ENCODE measurements at places on chromosomes 2 and 18.

DNA sequence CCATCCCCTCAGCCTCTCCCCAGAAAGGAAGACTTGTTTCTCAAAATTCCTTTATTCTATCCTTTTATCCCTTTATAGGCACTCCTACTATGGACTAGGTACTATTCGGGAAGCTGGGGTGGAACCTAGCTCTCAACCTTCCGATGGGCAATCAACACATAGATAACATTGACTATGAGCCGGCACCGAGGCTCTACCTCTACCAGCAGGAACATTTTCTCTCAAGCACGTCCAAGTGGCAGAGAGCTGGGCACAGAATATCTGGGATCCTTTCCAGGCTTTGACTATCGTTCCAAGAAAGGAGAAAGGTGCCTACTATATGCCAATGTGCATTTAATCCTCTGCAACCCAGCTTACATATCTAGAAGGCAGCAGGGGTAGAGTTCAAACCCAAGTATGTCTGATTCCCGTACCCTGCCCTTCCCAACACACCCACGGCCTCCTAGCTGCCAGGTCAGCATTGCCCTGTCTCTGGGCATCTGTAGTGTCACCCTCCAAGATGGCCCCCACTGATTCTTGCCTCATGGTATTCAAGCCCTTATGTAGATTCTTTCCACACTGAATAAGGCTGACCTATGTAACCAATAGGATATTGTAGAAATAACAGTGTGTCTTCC, 28.3 kb downstream of the TNS1 start:
- DNase-seq = no peak

DNA sequence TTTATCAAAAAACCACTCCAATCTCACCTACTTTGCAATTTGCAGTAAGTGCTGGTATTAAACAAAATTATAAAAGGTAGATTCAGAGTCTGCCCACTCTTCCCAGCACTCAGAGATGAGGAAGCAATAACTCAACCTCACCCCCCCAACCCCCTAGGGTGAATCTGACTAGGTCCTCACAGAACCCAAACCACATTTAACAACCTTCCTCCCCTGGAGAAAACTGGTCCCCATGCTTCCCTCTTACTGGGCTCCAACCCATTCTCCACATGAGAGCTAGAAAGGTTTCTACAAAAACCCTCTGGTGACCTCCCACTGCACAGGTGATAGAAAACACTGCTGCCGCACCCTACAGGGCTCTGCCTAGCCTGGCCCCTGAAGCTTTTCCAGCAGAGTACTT, 40.5 kb upstream of the BMP10 start:
- no peak for DNase-seq

DNA sequence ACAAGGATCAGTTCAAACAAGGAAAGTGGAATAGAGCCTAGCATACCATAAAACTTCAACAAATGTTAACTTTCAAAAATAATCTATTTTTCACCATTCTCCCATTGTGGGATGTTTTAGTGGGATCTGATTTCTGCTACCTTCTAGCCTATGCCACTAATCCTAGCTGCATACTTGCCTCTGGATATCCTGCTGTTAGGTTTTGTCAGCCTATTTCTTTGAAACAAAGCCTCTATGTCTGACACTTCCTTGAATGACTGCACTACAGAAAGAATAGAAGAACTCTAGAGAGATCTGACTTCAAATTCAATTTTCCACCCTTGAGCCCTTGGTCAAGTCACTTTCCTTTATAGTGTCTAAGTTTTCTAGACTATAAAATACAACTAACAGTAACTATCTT, 291.5 kb downstream of the PTH2R start:
- DNase-seq = no peak

DNA sequence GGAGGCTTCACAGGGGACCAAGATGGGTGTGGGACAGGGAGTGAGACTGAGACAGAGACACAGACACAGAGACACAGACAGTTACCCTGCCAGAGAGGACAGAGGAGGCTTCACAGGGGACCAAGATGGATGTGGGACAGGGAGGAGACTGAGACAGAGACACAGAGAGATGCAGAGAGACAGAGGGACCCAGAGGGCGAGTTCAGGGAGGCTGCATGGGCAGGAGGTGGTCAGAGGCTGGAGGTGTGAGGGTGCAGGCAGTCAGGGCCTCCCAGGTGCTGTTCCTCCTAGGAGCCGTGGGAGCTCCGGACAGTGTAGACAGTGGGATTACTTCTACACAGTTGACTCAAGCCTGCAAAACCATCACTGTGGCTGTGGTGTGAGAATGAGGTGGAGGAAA, 206.2 kb upstream of the PXDN start:
- no peak for DNase-seq

DNA sequence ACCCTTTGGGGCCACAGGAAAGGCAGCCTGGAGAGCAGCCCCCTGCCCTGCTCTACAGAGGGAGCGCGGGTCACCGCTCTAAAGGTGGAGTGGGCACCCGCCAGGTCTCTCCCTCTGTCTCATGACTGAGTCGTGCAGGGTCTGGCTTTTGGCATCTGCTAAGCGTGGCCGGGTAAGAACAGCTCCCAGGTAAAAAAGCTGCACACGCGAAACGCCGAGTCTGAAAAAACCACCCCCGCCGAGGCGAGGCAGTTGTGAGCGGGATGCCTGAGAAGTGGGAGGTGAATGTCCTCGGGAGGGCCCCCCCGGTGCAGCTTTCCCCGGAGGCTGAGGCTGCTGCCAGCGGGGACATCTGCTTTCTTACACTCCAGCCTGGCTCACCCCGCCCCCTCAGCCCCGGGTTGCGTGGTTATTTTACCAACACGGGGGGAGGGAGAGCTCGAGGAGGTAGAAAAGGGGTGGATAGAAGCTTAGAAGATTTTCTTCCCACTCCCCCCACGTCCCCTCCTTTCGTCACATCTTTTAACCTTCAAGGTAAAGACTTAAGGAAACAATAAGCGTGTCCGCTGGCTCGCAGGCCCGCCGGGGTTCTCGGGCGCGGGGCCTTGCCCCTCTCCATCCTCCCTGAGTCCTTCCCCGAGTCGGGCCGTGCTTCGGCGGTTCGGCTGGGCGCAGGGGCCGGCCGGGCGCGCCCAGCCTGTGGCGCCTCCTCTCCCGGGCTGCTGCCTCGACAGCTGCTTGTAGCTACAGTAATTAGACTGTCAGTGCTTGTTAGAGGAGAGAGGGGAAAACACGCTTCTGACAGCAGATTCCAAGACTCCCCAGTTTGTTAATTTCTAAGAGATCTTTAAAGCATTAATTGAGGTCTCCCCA, 70.6 kb upstream of the PSMD14 start:
- peak; percentile 85 for DNase-seq

DNA sequence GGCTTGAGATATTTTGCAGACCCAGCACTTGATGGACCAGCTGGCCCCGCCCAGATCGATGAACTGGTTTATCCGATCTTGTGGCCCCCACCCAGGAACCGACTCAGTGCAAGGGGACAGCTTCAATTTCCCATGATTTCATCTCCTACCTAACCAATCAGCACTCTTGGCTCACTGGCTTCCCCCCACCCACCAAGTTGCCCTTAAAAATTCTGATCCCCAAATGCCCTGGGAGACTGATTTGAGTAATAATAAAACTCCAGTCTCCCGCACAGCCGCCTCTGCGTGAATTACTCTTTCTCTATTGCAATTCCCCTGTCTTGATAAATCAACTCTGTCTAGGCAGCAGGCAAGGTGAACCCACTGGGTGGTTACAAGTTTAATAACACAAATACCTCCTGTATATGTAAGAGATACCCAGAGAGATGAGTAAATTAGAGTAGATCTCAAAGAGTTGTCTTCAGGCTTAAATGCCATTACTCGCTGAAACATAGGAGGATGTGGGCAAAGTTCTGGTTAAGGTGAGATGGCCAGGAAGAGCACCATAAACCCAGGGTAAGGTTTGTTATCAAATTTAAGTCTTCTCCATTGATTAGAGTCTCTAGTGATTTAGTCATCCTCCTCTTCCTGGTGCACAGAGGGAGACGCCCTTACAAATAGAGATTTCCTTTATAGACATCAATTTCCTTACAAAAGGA, 222.8 kb downstream of the ARL4C start:
- DNase-seq = no peak

DNA sequence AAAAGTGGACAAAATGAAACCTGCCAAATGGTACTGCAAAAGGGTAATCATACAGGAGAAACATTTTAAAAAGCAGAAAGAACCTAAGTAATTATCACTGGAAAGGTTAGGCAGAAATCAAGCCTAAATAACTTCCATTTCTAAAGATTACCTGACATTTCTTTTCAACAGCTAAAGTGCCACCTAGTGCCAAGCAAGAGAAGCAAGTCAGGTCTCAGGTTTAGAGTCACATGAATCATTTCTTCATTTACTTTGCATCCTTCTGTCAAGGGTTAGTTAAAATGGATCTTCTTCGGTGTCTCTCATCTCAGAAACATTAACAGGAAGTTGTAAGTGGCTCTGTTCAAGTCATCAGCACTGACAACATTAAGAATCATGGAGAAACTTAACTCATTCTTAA, 90.3 kb downstream of the AKAIN1 start:
- DNase-seq = no peak

GRCh38 chr2:102336502-102336945, 19.1 kb upstream of the IL18R1 start:
- no peak for DNase-seq

DNA sequence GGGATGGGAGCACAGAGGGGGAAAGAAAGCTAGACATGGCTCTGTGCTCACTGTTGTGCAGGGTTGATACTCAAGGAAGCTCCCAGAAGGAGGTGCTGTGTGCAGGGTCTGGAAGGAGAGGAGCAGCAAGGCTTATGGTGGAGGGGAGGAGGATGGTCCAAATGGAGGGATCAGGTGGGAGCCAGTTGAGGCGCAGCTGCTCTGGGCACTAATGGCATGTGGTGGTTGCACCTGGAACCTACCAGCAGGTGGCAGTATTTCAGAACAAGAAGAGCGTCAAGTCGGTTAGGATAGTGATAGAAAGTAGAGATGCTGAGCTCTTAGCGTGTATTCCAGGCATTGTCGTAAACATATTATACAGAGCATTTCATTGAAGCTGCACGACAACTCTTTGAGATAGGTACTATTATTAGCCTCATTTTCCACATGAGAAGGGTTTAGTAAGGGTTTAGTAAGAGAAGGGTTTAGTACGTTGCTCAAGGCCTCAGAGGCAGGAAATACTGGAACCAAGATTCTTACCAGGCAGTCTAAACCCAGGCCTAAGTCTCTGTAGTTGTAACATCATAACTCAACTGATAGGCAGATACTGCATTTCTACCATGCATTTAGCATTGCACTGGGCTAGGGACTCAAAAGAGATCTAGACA, 223.7 kb downstream of the CYP26B1 start:
- DNase-seq = no peak

GRCh38 chr2:239349453-239350135, 51.2 kb downstream of the HDAC4 start:
- DNase-seq = no peak

GRCh38 chr2:222242532-222242931, 56.3 kb downstream of the PAX3 start:
- no peak for DNase-seq

GRCh38 chr2:47345590-47345924, 57.4 kb upstream of the MSH2 start:
- no peak for DNase-seq

- no peak for DNase-seq
These were observed 2.0 kb upstream of the HK2 start for GRCh38 chr2:74831693-74832530.

DNA sequence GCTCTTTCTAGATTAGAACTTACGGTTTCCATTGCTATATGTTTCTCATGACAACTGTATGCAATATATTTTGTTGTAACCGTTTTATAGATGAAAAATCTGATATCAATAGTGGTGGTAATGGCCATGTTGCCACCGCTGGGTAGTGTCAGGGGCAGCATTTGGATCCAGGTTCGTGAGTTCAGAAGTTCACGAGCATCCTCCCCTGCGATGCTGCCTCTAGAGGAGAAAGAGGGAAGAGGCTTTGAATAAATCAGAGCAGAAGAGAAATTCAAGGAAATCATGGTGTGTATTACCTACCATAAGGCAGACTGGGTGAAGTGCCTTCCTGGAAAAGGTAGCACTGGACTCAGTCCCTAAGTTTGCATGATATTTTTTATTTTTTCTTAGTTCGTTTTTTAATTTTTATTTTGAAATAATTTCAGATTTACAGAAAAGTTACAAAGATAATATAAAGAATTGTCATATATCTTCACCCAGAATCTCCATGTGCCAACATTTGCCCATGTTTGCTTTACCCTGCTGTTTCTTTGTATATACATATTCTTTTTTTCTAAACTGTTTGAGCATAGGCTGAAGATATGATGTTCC, 3.3 kb upstream of the ZBTB7C start:
- DNase-seq = no peak

DNA sequence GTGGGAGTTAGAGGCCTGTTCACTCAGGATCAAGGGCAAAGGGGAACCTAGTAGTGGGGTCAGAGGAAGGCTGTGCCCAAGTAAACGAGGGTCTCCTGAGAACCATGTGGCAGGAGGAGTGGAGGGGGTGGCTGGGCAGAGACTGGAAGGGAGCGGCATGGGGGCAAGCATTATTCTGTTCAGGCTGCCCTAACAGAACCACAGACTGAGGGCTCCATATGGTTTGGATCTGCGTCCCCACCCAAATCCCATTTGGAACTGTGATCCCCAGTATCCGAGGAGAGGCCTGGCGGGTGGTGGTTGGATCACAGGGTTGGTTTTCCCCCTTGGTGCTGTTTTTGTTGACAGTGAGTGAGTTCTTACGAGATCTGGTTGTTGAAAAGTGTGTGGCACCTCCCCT, 287.0 kb downstream of the PHLPP1 start:
- DNase-seq = no peak

DNA sequence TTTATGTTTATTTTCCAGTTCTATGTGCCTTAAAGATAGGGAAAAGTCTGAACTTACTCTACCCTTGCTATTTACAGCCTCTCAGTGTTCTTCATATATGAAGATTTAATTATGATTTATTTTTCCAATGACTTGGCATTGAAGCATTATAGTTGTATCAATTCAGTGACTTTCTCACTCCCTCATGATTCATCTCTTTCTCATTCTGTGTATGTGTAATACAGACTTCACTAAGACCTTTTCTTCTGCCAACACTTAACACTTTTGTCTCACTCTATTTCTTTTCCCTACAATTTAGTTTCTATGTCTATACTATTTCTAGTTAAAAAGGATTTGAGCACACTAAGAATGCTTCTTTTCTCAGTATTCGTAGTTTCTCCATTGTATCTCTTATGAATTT, 1470.3 kb upstream of the ACVR2A start:
- no peak for DNase-seq

DNA sequence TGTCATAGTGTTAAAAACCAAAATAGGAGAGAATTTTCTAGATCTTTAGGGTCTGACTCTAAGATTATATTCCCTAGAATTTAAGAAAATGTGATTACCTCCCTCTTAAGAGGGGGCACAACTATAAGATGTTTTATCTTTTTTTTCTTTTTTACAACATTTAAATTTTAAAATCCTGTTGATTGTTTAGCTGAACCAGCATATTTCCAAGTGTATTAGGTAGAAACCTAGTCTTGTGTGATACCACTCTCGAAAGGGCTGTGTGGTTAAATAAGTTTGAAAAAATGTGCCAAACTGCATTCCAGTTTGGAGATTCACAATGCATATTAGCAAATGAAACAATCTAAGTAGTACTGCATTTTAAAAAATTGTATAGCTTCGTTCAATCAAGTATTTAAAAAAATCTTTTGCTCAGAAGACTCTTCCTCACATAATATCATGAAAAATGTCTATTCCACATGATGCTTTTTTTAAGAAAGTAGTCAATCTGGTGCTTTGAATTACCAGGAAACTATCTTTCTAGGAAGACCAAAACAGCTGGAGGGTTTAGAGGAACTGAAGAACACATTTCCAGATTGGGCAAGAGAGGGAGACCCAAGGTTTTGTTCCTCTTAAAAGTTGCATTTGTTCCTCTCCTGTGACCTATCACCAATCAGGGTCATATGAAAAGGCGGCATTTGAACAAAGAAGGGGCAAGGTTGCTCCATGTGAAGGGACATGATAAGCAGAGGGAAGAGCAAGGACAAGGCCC, 98.8 kb downstream of the DPP4 start:
- no peak for DNase-seq

GRCh38 chr2:47007223-47007825, 91.7 kb upstream of the MCFD2 start:
- DNase-seq = peak; percentile 50
